ENCODE measurements at places on chromosomes 13 and 19. TPM values are rescaled to one million over a fixed set of nuclear protein-coding genes. Genes with fewer than 3 reads are reported as not detected.

GAPDHS gene
- total RNA-seq: not detected

RCBTB2 gene
- 5.1 TPM for total RNA-seq

POLR1D gene
- total RNA-seq: 212 TPM

SEMA6B gene
- not detected for total RNA-seq

ZNF571 gene
- total RNA-seq: 1.8 TPM

YIF1B gene
- total RNA-seq: 121 TPM

ZNF558 gene
- 20.3 TPM for total RNA-seq

ZNF529 gene
- 3.0 TPM for total RNA-seq

PSPN gene
- total RNA-seq: 0.62 TPM

PRR19 gene
- total RNA-seq: 2.1 TPM

PCSK4 gene
- total RNA-seq: 1.1 TPM

FNDC3A gene
- total RNA-seq: 22.0 TPM

ZNF724 gene
- 5.0 TPM for total RNA-seq

MTMR6 gene
- 20.3 TPM for total RNA-seq

KLHL26 gene
- 2.7 TPM for total RNA-seq

KCTD4 gene
- 0.34 TPM for total RNA-seq

AMER2 gene
- not detected for total RNA-seq

ZNF665 gene
- 2.9 TPM for total RNA-seq

CEACAM4 gene
- total RNA-seq: not detected

APOC4 gene
- total RNA-seq: not detected

FUT3 gene
- 0.31 TPM for total RNA-seq

MCF2L gene
- total RNA-seq: not detected

C1QTNF9B gene
- not detected for total RNA-seq

AP1M2 gene
- 78.9 TPM for total RNA-seq

OXGR1 gene
- total RNA-seq: not detected

SELENOV gene
- not detected for total RNA-seq

CDC37 gene
- total RNA-seq: 200 TPM

PLIN4 gene
- 2.1 TPM for total RNA-seq

NKG7 gene
- not detected for total RNA-seq

ZFP14 gene
- total RNA-seq: 0.15 TPM

TMEM143 gene
- total RNA-seq: 4.7 TPM

GNG7 gene
- not detected for total RNA-seq

GJA3 gene
- total RNA-seq: 0.78 TPM

MBD3L1 gene
- total RNA-seq: not detected

GPR108 gene
- total RNA-seq: 41.3 TPM

CPB2 gene
- not detected for total RNA-seq

DACT3 gene
- 0.27 TPM for total RNA-seq

ZNF134 gene
- total RNA-seq: 11.1 TPM

ADAMTS10 gene
- total RNA-seq: not detected

ZNF284 gene
- 0.86 TPM for total RNA-seq

HTR2A gene
- total RNA-seq: not detected

RNF225 gene
- 0.31 TPM for total RNA-seq

PEX11G gene
- 5.5 TPM for total RNA-seq

KIR2DL4 gene
- not detected for total RNA-seq

ZNF98 gene
- not detected for total RNA-seq

C3 gene
- total RNA-seq: 63.2 TPM

DLL3 gene
- total RNA-seq: 2.6 TPM

SIGLEC7 gene
- total RNA-seq: not detected

EFNA2 gene
- not detected for total RNA-seq

TPTE2 gene
- not detected for total RNA-seq

Measured in hair follicular keratinocyte (primary cell).